ENCODE measurements at places on chromosomes 1 and 21.

DNA sequence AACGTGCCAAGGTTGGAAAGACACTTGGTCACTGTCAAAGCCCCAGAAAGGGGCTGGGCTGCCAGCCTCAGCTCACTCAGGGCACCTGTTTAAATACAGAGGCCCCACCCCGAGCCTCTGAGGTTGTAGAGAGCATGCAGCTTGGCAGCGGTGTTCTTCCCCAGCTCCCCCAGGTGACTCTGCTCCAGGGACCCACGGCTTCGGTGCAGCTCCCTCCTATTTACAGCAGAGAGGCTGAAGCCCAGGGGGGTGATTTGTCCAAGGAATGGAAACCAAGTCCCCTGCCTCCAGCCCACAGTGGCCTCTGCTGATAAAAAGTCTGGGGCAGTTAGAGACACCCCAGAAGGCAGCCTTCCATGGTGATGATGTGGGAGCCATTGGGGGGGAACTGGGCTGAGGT lies 9.1 kb upstream of the C1QA start:
- H3K36me3 ChIP-seq: no peaks in the 10 kb centered on the region
- peaks cover 68% of the 10 kb centered on the region for H3K27me3 ChIP-seq
- no peak overlapping the region for H3K27ac ChIP-seq
- DNase-seq: no peak

- no peaks in the 10 kb centered on the region for H3K36me3 ChIP-seq
- no peak overlapping the region for H3K4me3 ChIP-seq
- H3K27me3 ChIP-seq: peaks cover 3% of the 10 kb centered on the region
- DNase-seq: no peak
- no peaks in the 10 kb centered on the region for H3K4me1 ChIP-seq
These were observed 7.5 kb downstream of the FHAD1 start for GRCh38 chr1:15254559-15254958.

GRCh38 chr1:180946056-180946455 lies 33.4 kb downstream of the KIAA1614 start:
- no peaks in the 10 kb centered on the region for H3K36me3 ChIP-seq
- H3K4me1 ChIP-seq: no peaks in the 10 kb centered on the region
- H3K27ac ChIP-seq: no peak overlapping the region
- H3K27me3 ChIP-seq: no peaks in the 10 kb centered on the region
- no peak overlapping the region for H3K4me3 ChIP-seq

DNA sequence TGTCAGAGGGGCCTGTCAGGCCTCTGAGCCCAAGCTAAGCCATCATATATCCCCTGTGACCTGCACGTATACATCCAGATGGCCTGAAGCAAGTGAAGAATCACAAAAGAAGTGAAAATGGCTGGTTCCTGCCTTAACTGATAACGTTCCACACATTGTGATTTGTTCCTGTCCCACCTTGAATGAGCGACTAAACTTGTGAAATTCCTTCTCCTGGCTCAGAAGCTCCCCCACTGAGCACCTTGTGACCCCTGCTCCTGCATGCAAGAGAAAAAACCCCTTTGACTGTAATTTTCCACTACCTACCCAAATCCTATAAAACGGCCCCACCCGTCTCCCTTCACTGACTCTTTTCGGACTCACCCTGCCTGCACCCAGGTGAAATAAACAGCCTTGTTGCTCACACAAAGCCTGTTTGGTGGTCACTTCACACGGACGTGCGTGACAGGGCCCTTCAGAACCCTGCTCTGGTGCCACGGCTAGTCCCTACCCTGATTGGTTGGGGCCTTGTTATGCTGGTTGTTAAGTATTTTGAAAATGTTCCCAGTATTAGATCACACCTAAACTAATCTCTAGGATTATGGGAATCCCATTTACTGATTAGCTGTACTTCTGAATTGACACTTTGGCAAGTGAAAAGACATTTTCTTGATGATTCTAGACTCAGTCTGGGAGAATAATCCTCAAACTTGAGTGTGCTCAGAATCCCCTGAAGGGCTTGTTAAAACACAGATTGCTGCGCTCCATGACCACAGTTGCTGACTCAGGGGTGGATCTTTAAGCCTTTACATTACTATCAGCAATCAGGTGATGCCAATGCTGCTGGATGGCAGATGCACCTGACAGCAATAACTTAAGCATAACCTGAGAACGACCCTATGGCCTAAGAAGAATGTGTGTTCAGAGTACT lies 28.8 kb upstream of the SPATA6 start:
- H3K4me3 ChIP-seq: no peak overlapping the region
- no peaks in the 10 kb centered on the region for H3K4me1 ChIP-seq
- H3K27me3 ChIP-seq: no peaks in the 10 kb centered on the region
- no peak overlapping the region for H3K27ac ChIP-seq
- DNase-seq: no peak

DNA sequence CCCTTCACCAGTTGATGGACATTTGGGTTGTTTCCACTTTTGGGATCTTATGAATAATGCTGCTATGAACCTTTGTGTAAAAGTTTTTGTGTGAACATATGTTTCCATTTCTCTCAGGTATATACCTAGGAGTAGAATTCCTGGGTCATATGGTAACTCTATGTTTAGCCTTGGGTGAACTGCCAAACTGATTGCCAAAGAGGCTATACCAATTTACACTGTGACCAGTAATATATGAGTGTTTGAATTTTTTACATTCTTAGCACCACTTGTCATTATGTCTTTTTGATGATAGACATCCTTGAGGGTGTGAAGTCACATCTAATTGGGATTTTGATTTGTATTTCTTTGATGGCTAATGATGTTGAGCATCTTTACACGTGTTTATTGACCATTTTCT lies 290.1 kb downstream of the DUSP10 start:
- H3K27ac ChIP-seq: no peak overlapping the region

- no peaks in the 10 kb centered on the region for H3K4me1 ChIP-seq
- H3K27me3 ChIP-seq: no peaks in the 10 kb centered on the region
- DNase-seq: no peak
- H3K27ac ChIP-seq: no peak overlapping the region
These were observed 480.4 kb upstream of the ZRANB2 start for GRCh38 chr1:71561206-71561605.

- H3K27me3 ChIP-seq: no peaks in the 10 kb centered on the region
- H3K4me3 ChIP-seq: no peak overlapping the region
- H3K4me1 ChIP-seq: no peaks in the 10 kb centered on the region
- no peak for DNase-seq
These were observed 90.2 kb upstream of the BCAR3 start for GRCh38 chr1:93771843-93772242.

DNA sequence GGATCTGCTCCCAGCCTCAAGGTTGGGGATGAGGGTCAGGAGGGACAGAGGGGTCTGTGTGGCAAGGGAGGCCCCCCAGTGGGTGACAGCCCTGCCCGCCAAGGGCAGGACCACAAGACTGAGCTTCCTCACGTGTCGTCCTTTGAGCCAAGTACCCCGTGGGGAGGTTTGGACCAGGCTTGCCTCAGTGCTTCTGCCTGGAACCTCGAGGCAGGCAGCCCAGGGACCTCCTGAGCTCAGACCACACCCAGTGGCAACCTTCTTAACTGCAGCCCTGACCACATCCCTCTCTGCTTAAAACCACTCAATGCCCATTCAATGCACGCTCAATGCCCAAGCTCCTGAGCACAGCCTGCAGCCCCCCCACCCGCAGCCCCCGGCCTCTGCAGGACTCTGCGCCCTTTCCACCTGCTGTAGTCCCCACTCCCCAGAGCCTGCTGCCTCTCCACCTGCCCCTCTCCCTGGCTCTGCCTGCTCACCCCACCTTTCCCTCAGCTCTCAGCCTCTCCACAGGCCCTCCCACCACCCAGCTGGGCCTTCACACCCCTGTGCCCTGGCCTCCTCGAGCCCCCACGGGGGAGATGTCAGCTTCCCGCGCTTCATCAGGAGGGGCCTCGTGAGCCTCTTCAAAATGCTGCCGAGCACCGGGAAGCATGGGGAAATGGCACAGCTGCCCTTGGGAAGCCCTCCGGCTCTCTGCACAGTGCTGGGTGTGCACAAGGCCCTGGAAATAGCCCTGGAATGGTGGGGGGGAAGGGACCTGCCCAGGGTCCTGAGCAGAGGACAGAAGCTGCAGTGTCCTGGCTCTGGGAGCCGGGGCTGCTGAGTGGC lies 129.3 kb upstream of the VAMP3 start:
- H3K27ac ChIP-seq: no peak overlapping the region
- H3K4me3 ChIP-seq: no peak overlapping the region
- H3K27me3 ChIP-seq: no peaks in the 10 kb centered on the region
- H3K4me1 ChIP-seq: no peaks in the 10 kb centered on the region

DNA sequence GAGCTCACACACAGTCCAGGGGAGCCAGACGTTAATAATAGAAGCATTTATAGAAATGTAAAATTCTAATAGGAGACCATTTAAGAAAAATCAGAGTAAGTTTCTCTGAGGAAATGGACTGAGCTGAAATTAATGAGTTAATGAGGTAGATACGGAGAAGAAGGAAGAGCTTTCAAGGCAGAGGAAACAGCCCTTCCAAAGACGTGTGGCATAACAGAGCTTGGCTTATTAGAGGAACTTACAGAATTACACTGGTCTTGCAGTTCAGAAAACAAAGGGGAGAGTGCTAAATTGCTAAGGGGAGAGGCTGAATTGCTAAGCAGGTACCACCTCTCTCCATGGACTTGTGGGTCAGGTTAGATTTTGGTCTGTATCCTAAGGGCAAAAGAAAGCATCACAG lies 8.2 kb upstream of the PIGK start:
- no peak for DNase-seq
- no peaks in the 10 kb centered on the region for H3K4me1 ChIP-seq

DNA sequence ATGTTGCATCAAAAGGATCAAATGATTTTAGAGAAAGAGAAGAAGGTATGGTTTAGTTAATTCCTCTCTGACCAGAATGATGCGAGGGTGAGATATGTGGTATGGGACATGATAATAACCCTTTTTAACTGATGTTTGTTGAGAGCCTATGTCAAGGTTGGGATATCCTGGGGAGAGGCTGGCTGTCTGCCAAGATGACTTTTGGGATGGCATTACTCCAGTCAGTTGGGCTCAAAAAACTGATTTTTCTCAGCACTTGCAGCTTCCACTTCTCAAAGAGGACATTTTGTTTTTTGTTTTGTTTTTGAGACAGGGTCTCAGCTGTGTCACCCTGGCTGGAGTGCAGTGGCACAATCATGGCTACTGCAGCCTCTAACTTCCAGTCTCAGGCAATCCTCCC lies 17.7 kb upstream of the STX12 start:
- no peak overlapping the region for H3K27ac ChIP-seq
- H3K27me3 ChIP-seq: no peaks in the 10 kb centered on the region
- peaks cover 87% of the 10 kb centered on the region for H3K36me3 ChIP-seq
- H3K4me1 ChIP-seq: peaks cover 10% of the 10 kb centered on the region
- DNase-seq: no peak
- H3K4me3 ChIP-seq: no peak overlapping the region

DNA sequence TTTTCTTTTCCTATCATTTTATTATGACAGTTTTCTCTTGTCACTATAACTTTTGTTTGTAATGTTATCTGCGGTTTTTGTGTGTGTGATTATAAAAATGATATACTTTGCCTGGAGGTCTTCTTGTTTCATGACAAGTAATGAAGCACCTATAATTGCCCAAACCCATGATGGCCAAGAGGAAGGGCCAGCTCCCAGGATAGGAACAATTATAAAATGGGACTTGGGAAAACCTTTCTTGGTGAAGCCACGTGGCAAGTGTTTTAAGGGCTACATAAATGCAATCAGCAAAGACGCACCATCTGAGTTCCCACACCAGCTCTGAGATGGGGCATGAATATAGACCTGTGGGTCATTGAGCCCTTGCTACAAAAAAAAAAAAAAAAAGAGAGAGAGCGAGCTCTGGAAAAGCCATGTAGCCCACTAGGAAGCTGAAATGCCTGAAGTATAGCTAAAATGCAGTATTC lies 462.6 kb upstream of the RUNX1 start:
- H3K4me1 ChIP-seq: peaks cover 10% of the 10 kb centered on the region
- DNase-seq: no peak
- no peak overlapping the region for H3K27ac ChIP-seq
- no peaks in the 10 kb centered on the region for H3K27me3 ChIP-seq

DNA sequence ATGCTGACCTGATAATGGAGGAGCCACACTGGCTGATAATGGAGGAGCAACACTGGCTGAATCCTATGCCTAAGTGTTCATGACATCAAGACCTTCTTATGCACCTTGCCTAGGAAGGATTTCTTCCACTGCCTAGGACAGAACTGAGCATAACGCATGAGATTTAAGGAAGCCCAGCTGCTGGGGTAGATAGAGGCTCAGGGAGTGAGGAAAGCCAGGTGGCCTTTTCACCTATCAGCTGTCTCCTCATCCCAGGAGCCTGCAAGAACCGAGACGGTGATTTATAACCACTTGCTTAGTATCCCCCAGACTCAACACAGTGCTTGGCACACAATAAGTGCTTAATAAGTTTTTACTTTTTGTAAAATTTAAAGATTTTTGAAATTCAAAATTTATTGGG lies 7.4 kb upstream of the CTBS start:
- H3K4me1 ChIP-seq: peaks cover 8% of the 10 kb centered on the region
- no peak for DNase-seq
- no peak overlapping the region for H3K4me3 ChIP-seq
- no peaks in the 10 kb centered on the region for H3K27me3 ChIP-seq
- H3K27ac ChIP-seq: no peak overlapping the region

GRCh38 chr1:168340781-168341482 lies 60.3 kb downstream of the TBX19 start:
- H3K4me1 ChIP-seq: peaks cover 12% of the 10 kb centered on the region
- DNase-seq: no peak
- no peaks in the 10 kb centered on the region for H3K27me3 ChIP-seq

DNA sequence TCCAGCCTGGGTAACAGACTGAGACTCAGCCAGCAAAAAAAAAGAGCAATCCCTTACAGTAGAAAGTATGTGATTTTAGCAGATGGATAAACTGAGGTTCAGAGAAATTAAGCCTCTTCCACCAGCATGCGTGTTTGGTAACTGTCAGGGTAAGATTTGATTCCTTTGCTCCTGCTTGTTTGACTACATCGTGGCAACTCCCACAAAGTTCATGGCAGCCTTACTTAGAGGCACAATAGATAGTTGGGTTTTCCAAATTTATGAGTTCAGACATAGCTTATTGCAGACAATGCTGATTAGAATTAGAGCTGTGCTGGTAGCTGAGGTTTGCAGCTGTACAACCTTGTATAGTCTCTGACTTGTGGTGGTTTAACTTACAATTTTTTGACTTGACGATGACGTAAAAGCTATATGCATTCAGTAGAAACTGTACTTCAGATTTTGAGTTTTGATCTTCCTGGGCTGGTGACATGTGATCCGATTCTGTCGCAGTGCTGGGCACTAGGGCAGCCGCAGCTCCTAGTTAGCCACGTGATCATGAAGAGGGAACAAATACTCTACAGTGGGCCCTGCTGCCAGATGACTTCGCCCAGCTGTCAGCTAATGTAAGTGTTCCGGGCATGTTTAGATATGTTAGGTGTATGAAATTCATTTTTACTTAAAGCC lies 167.8 kb downstream of the DHRS3 start:
- peak overlapping the region; percentile 71 for H3K27ac ChIP-seq
- no peaks in the 10 kb centered on the region for H3K36me3 ChIP-seq
- H3K4me3 ChIP-seq: no peak overlapping the region
- no peak for DNase-seq

GRCh38 chr1:58850636-58851035 lies 66.8 kb upstream of the JUN start:
- H3K4me1 ChIP-seq: peaks cover 50% of the 10 kb centered on the region
- H3K27me3 ChIP-seq: no peaks in the 10 kb centered on the region
